ENCODE measurements at places on chromosomes 7 and 10.

DNA sequence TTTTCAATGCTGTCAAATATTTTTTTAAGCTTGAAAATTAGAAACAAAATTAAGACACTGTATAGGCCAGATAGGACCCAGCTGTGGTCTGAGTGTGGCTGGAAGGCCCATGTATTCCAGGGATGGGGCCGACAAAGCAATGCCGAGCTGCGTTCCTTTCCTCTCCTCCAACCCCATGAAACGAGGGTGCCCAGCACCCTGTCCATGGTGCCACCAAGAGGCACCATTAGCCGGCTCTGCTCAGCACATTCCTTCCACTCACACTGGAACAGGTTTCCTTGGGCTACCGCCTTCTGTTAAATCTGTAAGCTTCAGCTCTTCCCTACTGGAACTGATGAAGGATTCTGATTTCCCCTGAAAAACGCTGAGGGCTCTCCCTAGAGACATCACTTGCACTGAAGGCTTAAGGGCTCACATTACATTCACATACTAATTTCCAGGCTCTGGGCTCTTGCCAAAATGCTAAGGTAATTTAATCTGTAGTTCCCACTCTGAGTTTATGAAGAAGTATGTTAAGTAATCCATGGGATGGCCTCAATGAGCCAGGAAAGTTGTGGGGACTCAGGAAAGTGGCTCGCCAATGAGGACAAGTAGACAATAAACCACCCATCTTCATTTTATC, 73.7 kb upstream of the CAMK2B start:
- DNase-seq: no peak

- DNase-seq: peak; percentile 93
Observed at GRCh38 chr7:1922071-1922869, 252.2 kb downstream of the ELFN1 start.

GRCh38 chr10:12690525-12691126, 310.9 kb downstream of the CCDC3 start:
- DNase-seq: no peak

- no peak for DNase-seq
Observed at GRCh38 chr10:107686095-107686494, 521.6 kb upstream of the SORCS1 start.

GRCh38 chr10:6877336-6877721, 297.3 kb upstream of the PRKCQ start:
- no peak for DNase-seq

DNA sequence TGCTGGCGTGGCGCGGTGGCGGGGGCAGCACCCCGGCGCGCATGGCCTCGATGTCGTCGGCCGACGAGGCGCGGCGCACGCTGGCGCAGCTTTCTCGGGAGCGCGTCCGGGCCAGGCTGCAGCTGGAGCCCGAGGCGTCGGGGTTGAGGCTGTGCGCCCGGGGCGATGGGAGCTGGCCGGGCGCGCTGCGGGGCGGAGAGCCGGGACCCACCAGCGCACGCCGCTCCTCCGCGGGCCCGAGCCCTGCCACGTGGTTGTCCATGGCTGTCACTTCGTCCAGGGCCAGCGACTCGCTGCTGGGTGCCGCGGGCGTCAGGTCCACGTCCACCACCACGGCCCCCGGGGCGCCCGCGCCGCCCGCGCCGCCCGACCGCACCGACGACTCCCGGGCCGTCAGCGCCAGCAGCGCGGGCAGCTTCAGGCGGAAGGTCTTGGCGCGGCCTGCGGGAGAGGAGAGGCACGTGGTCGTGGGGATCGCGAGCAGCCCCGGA, 20.0 kb downstream of the KCNH2 start:
- no peak for DNase-seq

- no peak for DNase-seq
Observed at GRCh38 chr10:59276919-59277318, 85.4 kb downstream of the FAM13C start.

DNA sequence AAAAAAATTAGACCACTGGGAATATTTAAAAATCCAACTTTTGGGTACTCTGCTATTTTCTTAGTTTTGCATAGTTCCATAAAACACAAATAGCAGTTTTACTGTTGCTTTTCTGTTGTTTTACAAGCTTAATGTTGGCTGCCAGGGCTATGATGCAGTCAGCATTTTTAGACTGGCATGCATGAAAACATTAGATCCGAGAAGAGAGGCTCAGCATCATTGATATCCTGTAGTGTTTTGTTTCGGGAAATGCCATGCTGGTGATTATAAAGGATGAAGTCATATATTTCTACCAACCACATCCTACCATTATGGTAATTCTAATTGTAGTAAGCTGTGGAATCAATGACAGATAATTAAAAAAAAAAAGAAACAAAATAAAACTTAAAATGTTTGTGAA, 104.6 kb downstream of the MBL2 start:
- DNase-seq: no peak

DNA sequence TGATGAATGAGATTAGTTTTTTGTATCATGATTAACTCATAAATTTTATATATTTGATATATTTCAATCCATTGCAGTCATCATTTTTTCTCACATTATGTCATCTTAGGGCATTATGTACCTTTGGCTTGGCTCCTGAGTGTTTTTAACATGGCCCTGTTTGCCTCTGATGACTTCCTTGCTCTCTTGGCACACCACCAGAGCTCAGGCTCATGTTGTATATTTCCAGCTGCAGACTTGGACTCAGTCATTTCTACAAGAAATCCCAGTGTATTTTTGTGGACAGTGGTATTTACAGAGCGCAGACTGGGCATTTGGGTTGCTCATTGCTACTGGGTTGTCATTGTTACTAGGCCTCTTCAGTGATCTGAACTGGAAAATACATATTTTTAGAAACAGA, 188.5 kb downstream of the ADRA2A start:
- DNase-seq: no peak

DNA sequence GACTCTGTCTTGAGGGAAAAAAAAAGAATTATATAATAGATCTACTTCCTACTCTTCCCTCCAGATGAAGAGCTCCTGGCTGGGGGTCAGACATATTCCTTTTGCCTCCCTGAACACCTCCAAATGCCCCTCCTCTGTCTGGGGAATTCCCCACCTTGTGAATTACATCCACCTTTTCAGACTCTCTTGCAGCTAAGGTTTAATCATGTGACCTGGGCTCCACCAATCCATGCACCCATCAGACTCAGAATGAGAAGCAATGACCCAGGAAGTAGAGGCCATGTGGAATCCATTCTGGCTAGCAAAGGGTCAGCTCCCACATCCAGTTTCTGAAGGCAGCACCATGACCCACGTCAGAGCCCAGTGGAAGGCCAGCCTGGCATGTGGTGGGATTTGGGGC, 93.6 kb upstream of the CUX1 start:
- no peak for DNase-seq

DNA sequence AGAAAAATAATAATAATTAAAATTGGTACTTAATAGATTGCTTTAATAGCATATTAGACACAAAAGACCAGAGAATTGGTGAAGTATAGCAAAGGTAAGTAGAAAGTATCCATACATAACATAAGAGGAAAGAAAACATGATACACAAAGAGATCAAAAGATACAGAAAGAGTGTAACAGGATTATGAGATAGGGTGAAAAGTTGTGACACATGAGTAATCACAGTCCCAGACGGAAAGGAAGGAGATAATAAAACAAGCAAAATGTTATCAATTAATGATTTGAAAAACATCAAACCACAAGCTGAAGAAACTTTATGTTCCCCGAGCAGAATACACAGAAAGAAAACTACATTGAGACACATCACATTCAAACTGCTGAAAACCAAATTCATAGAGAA, 10.5 kb downstream of the TCAF1 start:
- no peak for DNase-seq

GRCh38 chr7:75771224-75771623, 787 bp downstream of the CCL26 start:
- no peak for DNase-seq

DNA sequence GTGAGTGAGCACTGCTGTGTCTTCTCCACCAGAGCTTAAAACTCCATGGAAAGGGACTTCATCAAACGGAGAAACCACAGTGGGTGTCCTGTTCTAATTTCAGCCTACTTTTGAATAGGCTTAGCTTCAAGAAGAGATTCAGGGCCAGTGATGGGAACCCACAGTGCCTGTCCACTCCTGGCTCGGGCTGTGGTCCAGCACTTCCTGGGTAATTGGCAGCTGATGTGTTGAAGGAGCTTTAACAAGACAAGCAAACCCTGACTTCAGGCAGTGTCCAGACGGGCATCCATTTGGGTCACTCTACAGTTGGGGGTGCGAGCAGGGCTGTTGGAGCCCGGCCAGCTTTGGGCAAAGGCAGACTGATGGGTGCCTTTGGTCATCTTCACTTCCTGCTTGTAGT, 14.5 kb downstream of the VWC2 start:
- no peak for DNase-seq

DNA sequence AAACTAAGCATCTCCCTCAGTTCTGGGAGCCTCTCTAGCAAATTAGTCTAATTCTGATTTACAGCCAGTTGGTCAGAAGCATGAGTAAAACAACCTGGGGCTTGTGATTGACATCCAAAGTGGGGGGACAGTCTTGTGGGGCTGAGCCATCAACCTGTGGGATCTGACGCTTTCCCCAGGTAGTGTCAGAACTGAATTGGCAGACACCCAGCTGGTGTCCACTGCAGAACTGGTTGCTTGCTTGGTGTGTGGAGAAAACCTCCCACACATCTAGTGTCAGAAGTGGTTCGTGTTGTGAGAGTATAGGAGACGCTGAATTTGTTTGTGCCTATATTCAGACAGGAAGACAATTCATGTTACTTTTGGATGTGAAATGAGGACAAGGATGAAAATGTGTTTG, 92.2 kb upstream of the PDCD4 start:
- DNase-seq: no peak

- no peak for DNase-seq
Observed at GRCh38 chr7:8184221-8184620, 77.7 kb downstream of the ICA1 start.

GRCh38 chr10:108561649-108562048, 1361.7 kb downstream of the XPNPEP1 start:
- DNase-seq: no peak

DNA sequence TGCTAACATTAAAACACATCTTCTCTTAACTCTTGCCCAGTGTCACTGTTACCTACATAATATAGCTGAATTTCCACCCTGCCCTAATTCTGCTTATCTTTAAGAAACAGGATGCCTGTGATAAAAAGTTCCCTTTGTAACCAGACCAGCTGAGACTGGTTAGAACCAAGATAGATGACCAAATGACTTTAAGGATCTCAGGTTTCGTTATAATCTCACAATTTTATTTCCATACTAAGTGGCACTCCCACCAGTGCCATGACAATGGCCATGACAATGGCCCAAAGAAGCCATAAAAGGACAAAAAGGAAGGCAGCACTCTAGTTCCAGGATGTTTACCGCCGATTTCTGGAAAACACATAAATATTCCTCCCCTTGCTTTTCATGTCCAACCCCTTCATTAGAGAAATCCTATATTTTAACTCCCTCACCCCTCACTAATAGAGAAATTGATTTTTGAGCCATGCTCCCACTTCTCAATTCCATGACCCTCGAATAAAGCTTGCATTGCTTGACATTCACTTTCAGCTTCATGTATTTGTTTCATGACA, 126.1 kb downstream of the ELAPOR2 start:
- DNase-seq: no peak

DNA sequence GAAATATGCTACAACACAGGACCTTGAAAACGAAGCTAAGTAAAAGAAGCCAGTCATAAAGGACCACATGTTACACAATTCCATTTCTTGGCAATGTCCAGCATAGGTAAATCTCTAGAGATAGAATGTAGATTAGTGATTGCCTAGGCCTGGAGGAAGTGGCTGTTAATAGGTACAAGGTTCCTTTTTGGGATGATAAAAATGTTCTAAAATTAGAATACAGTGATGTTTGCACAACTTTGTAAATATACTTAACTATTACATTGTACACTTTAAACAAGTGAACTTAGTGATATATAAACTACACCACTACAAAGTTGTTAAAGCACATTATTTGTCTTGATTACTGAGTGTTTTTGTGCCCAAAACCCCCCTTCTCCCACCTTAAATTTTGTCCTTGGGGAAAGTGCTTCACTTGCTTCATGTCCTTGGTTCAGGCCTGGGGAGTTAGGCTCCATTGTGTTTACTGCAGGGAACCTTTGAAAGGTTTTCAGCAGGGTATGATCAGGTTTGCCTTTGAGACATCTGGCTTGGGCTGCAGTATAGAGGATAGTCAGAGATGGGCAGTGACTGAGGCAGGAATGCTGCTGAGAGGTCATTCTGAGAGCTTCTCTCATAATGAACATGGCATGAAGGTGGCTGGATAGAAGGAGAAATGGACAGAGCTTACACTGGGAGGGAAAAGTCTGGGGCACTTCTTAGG, 1052.6 kb downstream of the REEP3 start:
- DNase-seq: no peak

- DNase-seq: no peak
Observed at GRCh38 chr7:66213637-66214036, 8.5 kb downstream of the TPST1 start.

DNA sequence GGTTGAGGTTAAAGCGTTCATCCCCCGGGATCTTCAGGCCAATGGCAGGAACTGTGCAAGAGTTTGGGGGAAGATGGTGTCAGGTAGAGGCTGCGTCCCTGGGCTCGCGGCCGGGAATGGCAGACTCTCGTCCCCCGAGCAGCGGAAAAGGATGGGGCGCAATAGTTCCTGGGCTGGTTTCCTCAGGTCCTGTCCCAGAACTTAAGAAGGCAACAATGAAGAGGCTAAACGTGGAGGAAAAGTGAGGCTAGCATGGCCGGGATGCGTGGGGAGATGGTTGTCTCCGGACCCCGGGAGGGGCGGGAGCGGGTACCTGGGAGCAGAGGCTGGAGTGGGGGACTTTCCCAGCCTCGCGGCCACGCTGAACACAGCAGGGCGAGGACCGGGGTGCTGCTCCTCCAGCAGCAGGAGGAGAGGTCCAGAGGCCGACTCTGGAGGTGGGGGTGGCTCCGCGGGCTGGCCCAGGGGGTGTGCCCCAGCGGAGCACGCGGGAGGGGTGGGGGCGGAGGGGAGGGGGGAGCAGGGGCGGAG, 882 bp downstream of the IRF5 start:
- DNase-seq: peak; percentile 70

DNA sequence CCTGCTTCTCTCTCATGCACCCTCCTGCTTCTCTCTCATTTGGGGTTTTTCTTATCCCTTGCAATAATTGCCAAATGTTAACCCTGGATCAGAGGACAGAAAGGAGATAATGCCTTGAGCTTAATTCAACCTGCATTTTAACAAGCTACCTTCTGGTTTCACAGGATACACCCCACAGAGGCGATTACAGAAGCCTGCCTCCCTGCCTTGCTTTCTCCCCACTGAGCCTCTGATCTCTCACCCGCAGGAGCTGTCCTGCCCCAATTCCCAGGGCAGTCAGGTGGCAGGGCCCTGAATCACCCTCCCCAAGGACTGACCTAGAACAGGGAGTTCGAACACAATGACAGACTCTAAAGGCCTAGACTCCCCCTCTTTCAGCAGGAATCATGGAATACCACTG, 959.5 kb downstream of the GRID1 start:
- no peak for DNase-seq

DNA sequence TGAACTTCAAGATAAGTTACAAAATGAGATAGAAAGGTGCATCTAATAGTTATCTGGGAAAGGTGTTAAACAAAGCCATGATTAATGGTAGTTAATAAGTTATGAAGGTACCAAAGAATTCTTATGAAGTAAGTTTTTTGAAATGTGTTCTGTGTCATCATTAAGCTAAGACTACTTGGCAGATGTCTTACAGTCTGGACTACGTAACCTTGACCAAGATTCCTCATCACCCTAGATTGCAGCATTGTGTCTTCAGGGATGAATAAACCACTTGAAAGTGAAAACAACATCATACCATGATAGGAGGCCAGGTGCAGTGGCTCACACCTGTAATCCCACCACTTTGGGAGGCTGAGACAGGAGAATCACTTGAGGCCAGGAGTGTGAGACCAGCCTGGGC, 48.2 kb downstream of the GOT1 start:
- DNase-seq: no peak

All from SK-N-SH (cell line).